ENCODE measurements at places on chromosomes 16 and 17.
A peak's percentile ranks its signal among the peaks of the same experiment; 100 is the strongest.

DNA sequence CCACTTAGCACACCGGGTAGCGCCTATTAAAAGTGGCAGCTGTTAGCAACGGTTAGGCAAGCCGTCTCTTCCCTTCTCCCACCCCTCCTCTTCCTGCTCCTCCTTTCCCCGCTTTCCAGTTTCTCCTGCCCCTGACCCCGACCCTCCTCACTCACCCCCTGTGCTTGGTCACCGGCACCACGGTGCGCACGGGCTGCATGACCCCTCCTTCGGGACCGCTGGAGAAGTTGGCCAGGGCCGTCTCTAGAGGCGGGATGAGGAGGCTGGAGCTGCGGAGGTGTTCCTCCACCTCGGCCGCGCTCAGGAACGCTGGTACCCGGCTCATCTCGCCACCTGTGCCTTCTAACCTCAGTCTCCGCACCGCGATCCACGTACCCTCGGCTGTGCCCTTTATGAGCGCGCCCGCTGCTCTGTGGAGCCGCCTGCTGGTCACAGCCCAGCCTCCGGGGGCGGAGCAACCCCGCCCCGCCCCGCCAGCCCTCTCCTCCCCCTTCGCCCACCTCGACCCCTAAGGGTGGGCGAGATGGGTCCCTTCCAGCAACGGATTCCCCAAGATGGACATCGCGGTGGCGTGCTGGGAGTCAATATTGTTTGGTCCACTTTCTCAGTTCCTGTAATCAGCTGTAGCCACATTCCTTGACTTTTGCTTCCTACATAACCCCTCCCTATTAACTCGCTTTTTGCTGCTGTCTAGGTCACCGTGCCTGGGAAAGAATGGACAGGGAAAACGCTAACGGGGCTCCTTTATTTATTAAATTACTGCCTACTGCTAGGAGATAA, at the start of gene CRYM:
Gene CRYM (minus strand): TSS at position 364 of the 780 bp plus-strand sequence. CDS start 39 bp downstream, at position 325.
- DNase-seq = no peak

DNA sequence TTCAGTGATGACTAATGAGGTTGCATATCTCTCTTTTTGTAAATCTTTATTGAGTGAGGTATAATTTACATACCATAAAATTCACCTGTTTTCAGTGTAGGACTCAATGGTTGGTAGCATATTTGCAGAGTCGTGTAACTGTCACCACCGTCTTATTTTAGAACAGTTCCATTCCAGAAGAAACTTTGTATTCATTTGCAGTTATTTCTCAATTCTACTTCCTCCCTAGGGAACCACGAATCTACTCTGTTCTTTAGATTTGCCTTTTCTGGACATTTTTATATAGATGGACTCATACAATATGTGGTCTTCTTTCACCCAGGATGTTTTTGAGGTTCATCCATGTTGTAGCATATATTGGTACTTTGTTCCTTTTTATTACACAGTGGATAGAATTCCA, 3.7 kb downstream of the FTO start:
- DNase-seq = peak; percentile 15

DNA sequence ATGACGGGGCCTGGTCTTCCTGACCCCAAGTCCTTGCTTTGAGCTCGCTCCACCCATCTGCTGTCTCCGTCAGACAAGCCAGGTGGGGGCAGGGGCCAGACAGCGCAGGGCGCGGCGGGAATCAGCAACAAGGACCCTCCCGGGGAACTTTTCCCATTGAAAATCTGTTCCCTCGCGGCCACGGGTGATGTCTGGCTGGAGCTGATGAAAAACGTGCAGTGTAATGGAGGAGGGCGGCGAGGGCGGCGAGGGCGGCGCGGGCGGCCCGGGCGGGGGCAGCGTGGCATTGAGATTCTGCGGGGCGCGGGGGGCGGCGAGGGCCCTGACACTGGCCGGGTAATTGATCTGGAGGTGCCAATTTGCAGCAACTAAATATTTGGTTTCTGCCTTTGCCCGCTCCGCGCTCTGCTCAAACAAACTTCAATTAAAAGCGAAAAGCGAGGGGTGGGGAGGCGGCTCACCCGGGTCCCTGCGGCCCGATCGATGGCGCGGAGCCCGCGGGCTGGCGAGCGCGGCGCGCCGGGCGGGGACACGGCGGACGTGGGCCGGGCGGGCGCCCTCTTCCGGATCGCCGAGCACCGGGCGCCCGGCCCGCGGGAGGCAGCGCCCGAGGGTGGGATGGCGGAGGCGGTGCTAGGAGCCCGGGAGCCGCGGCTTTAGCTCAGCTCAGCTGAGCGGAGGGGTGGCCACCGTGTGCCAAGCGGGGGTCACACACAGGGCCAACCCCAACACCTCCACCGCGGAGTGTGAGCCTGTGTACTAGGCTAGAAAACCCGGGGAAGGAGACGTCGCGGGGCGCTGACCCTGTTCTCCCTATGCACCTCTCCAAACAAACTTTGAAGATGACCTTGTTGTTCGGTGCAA, 32.4 kb downstream of the DCAKD start:
- DNase-seq = peak; percentile 14

- DNase-seq = no peak
Observed at GRCh38 chr17:784143-784542, 2.0 kb downstream of the MRM3 start.

GRCh38 chr17:60641126-60641525, 36.5 kb upstream of the BCAS3 start:
- no peak for DNase-seq

GRCh38 chr17:2087597-2088211, 32.8 kb downstream of the HIC1 start:
- peak; percentile 87 for DNase-seq

GRCh38 chr17:58677194-58677880, 14.5 kb downstream of the TEX14 start:
- DNase-seq = no peak

- peak; percentile 62 for DNase-seq
Observed at GRCh38 chr17:44878627-44879221, 20.5 kb downstream of the EFTUD2 start.

GRCh38 chr16:30437511-30438046, 7.7 kb upstream of the DCTPP1 start:
- no peak for DNase-seq

- DNase-seq = no peak
Observed at GRCh38 chr17:77396610-77397009, 255.8 kb downstream of the SEC14L1 start.

DNA sequence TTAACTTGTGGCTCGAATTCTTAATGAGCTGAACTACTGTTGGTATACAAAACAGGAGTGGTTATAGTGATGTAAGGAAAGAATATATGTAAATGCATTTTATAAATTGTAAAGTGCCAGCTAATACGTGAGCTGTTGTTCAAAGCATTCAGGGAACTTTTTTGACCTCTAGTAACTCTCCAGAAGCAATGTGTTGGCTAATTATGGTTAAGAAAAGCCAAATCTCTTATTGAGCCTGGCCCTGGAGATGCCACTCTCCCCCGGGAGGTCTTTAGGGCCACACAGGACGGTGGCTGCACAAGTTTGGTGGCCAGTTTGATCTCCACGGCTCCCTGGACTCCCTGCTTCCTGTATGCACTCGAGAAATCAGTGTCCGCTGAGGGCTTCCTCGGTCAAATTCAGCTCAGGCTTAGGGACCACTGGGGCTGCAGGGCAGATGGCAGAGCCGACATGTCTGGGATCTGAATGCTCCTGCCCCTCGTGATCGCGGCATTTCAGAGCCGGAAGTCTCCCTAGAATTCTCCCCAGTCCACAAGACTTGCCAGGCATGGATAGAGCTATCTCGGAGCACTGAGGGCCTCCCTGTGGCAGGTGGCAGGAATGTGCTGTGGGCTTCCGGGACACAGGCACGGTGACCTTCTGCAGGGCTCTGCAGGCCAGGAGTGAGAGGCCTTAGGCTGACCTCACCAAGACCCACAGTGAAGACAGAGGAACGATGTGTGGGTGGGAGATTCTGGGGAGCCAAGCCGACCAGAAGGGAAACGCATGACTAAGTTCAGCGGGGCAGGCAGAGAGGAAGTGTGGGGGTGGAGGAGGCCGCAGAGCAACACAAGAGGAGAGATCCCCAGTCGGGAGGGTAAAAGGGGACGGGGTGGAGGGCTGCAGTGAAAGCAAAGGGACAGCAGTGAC, 18.6 kb upstream of the PITPNM3 start:
- peak; percentile 35 for DNase-seq

DNA sequence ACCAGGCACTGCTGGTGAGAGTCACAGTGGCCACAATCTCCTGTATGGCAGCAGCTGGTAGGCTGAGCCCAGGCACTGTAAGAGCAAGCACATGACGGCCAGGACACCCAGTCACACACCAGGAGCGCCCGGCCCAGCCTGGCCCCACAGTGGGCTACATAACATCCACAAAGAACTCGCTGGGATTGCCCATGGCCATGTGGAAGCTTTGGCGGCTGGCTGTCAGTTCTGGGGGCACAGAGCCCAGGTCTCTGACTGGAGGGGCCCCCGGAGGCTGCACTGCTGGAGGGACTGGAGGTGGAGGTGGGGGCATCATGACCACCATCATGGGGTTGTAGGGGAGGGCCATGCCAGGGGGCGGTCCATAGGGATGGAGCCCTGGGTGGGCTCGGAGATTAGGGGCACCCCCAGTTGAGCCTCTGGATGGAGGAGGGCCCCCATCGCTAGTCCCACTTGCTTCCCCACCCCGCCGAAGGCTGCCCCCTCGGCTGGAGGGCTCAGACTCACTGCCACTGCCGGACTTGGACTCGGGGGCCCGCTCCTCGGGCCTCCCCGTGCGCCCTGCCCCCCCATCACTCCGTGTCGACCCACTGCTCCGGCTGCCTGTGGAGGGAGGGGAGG, 6.1 kb downstream of the ACADVL start:
- DNase-seq = no peak

- DNase-seq = no peak
Observed at GRCh38 chr17:42563543-42563942, 1.6 kb downstream of the COASY start.

DNA sequence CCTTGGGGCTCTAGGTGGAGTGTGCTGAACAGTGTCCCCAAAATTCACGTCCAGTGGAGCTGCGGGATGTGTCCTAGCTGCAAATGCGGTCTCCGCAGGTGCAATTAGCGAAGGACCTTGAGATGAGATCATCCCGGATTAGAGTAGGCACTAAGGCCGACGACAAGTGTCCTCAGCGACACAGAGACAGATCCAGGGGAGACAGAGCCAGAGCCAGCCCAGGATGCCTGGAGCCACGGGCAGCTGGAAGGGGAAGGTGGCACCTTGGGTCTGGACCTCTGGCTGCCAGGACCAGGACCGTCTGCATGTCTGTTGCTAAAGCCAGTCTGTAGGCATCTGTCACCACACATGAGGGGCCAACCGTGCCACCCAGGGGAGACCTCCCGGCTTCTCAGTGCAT, 24.5 kb downstream of the SLC7A5 start:
- no peak for DNase-seq

DNA sequence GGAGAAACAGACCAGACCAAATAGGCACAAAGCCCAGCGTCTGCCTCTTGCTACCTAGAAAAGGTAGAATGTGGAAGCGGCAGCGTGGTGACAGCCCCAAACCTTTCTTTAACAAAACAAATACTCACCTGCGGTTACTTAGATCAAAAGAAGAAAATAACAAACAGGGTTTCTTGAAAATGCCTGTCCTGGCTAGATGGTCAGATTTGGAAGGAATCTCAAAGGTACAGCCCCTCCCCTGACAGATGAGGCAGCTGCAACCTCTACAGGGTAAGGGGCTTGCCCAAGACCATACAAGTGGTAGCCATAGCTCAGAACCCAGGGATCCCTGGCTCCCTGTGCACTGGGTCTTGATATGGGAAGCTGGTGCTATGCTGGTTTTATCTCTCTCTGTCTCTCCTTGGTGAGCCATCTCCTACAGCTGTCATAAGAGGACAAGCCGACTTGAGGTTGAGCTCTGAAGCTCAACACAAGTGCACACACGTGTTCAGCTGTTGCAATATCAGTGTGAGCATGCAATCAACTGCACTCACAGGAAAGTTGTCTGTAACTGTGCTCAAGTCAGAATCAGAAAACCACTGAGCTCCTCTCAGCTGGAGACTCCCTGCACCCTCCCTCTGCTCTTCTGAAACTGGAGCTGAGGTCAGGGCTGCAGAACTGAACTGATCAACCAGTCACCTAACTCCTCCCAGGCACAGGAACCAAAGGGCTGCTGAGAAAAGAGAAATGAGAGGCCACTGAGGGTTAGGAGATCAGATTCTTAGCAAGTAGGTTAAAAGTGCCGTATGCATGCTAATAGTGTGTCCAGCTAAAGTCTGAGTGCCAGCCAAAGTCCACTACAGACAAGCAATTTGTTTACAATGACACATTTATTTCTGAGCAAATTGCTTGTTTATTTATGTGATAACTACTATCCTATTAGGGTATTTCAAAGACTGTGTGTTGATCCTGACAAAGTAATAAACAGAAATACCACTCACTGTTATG, 6.1 kb upstream of the RNF157 start:
- DNase-seq = peak; percentile 99

GRCh38 chr16:4319454-4320421, 3.9 kb downstream of the GLIS2 start:
- no peak for DNase-seq

DNA sequence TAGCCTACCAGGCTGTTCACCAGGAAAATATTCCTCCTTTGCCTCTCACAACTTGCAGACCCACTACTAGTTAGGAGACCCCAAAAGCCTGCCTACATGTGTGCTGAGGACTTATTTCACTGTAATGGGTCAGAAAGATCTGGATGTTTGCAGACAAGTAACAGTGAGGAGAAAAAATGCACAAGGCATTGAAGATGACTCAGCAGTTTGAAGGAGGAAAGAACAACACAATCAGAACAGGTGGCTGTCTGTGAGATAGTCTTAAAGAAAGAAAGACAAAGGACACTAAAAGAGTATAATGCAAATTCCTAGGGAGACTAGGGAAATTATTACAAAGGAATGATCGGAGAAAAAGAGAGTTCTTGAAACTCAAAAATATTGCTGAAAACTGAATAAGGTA, 69.0 kb downstream of the ANKFN1 start:
- DNase-seq = no peak

GRCh38 chr17:81719410-81720266, 7.6 kb downstream of the SLC25A10 start:
- no peak for DNase-seq

GRCh38 chr16:57892041-57892440, 78.9 kb downstream of the CNGB1 start:
- no peak for DNase-seq

DNA sequence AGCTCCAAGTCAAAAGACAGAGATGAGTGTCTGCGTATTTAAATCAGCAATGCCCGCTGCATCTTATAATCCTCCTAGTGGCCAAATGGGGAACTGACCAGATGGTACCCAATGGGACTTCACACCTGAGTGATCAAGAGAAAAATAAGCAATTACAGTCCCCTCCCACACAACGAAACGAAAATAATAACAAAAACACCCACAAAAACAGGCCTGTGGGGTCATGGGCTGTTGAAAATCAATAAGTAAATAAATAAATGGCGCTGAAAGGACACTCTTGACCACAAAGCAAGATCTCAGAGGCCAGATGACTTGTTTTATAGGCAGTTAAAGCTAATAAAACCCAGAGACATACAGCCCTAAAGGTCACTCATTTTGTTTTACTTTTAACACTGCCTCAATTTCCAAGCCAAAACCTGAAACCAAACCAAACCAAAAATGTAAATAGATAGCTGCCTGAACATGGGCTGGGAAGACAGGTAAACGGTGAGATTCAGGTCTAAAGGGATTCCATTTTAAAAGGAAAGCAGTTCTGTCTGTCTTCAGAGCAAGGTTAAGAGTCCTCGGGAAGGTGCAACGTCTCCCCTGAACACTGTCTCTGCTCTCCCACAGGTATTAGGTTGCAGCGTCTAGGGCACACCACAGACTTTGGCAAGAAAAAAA, 1.3 kb downstream of the ZNF821 start:
- peak; percentile 71 for DNase-seq

- DNase-seq = no peak
Observed at GRCh38 chr16:82792693-82793092, 165.9 kb downstream of the CDH13 start.
